ENCODE measurements at places on chromosomes 7 and 10.

DNA sequence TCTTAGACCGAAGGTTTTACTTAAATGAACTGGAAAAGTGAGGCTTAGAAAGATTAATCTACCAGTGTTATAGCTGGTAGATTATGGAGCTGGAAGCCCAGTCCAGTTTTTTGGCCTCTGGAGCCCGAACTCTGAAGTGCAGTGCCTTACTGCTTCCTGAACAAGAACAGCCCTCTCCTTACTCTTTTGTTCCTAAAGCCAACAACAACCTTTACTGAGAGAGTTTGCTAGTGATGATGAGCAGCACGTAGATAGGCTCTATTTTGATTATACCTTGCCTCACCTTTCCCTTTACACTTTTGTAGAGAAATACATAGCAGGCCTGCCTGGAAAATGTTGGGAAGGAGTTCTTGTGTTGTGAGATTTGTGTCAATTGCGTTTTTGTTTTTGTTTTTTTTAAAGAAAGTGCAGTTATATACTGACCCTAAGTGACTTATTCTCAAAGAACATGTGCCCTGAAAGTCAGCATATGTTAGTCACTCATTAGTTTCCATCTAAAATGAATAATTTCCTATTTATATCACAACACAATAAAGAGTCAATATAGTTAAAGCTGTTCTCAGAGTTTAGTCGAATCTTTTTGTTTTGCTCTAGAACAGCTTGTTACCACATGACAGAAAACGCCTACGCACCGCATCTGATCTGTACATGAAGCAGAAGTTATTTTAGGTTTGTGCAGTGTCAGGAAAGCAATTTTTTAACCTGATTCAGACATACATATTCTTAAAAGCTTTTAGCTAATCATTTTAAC lies 33.0 kb downstream of the PLEKHA1 start:
- no peak for DNase-seq

GRCh38 chr10:18501629-18502028 lies 149.8 kb downstream of the NSUN6 start:
- DNase-seq: no peak

- DNase-seq: no peak
These were observed 150.8 kb upstream of the FAM3C start for GRCh38 chr7:121546632-121547543.

DNA sequence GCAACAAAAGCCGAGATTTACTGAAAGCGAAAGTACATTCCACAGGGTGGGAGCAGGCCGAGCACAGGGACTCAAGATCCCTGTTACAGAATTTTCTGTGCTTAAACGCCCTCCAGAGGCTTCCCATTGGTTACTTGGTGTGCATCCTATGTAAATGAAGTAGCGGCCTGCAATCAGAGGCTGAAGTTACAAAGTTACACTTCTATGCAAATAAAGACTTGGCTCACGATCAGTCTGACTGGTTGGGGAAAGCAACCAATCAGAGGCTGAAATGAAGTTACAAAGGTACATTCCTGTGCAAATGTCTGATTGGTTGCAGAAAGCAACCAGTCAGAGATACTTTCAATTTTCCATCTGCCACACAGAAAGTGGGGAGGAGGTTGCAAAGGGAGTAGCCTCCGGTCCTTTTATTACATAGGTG lies 4.1 kb downstream of the ACBD7 start:
- peak; percentile 61 for DNase-seq

DNA sequence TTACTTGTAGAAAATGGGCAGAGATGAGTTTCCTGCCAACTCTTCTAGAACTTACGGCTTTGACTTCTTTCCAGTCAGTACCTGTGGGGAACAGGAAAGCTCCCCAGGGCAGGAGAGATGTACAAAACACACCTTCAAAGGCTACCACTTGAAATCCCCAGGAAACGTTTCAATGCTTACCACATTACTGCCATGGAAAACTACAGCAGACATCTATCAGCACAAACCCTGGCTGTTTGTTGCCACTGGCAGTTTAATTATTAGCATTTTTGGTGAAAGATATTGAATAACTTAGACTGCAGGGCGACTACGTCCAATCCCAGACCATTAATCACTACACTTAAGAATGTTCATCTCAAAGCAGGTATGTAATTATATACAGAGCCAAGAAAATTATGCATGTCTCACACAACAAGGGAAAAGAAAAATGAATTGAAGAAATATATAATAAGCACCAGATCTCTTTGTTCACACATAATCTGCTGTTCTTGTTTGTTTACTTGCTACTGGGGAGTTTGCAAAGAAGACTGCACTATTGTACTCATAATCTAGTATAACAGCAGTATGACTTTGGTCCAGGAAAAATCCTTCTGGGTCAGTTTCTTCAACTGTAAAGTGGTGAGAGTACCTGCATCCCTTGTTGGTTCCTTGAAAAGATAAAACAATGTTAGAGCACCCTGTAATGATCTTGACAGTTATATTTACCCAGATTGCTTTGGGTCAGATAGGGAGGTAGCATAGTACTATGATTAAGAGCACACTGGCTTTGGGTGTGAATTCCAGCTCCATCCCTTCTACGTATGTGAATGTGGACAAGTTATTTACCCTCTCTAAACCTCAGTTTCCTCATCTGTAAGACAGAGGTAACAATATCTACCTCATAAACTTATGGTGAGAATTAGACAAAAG lies 138.3 kb downstream of the DOCK4 start:
- DNase-seq: no peak

GRCh38 chr7:131934452-131934851 lies 378.0 kb upstream of the PODXL start:
- no peak for DNase-seq

Measured in ELF-1 (cell line).